ENCODE measurements at places on chromosomes 6 and 20. TPM values are rescaled to one million over a fixed set of nuclear protein-coding genes. Genes with fewer than 3 reads are reported as not detected.

- DNase-seq: no peak
Observed at GRCh38 chr20:717832-718231, 42.2 kb upstream of the SCRT2 start.

- no peak for DNase-seq
Observed at GRCh38 chr6:99147206-99147605, 199.5 kb upstream of the FBXL4 start.

MRAP2 gene
- polyA plus RNA-seq: 2.0 TPM

GTSF1L gene
- not detected for polyA plus RNA-seq
